ENCODE measurements at places on chromosomes 7 and 10.

GRCh38 chr7:31121601-31122000 is 69.5 kb downstream of the ADCYAP1R1 start:
- no peak for DNase-seq

GRCh38 chr10:58265249-58265648 is 2.4 kb downstream of the IPMK start:
- no peak for DNase-seq

DNA sequence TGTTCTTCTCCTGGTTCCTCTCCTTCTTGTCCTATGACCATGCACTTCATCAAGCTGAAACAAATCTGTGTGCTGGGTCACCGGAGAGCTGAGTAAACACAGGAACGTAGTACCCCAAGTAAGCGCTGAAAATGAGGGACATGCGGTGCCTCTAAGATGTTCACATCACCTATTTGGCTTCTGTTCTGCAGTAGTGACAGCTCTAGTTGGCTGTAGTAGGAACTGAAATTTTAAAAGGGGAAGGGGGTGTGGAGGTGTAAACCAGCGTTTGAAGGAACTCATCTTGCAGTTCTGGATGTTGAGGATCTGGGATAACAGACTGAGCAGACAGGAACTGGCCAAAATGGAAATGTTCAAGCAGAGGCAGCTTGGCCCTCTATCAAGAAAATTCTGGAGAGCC is 85.2 kb downstream of the WNT2 start:
- DNase-seq = no peak

GRCh38 chr10:90306187-90306586 is 551.7 kb downstream of the HTR7 start:
- no peak for DNase-seq

DNA sequence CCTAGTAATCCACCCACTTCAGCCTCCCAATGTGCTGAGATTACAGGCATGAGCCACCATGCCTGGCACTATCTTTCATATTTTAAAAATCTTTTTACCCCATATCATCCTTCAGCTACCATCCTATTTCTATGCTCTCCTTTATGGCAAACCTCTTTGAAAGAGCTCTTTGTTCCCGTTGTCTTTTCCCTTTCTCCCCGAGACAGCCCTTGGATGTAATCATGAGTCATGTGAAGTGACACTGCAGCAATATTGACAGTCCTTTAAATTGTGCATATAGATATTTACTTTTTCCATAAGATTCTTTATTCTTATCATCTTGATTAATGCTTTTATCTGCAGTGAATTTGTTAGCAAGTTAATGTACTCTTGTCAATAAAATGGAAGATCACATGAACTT is 286.6 kb downstream of the ANKRD7 start:
- DNase-seq = no peak

DNA sequence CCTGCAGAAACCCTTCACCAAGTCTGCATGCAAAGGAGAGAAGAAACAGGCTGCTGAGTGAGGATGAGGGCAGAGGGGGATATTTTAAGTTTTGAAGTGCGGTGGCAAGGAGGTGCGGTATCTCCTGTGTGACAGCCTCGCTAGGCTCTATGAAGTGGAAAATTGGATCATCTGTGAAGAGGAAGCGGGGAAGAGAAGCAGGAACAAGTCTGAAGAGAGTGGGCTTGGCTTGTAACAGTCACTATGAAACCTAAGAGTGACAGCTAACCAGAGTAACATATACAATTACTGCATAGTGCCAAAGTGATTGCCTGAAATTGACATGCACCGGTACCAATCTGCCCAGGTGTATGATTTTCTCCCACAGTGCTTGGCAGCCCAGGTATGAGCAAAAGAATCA is 287.5 kb upstream of the KLF14 start:
- DNase-seq = no peak

DNA sequence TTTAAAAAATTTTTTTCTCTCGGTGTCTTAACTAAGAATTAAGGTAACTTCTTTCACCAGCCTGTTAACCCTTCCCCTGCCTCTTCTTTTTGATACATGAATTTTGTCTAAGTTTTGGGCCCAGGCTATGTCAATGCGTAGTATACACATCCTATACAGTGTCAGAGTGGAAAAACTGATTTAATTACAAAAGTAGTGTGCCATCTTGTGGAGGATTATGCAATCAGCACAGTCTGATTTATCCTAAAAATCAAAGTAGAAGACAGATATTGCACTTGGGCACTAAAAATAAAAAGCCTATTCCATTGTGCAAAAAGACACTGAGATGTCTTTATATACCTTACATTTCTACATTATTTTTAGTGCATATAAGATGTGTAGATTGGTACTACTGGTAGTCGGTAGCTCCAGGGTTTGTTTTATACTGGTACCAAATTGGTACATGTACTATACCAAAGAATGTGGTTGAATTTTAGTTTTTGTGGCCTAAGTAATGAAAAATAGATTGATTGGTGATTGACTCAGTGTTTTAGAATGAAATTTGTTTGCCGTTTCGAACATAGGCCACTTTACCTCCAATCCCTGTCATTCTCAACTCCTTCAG is 96.6 kb downstream of the MKLN1 start:
- DNase-seq = peak; percentile 62

GRCh38 chr7:149859876-149860275 is 13.9 kb upstream of the ATP6V0E2 start:
- DNase-seq = no peak

DNA sequence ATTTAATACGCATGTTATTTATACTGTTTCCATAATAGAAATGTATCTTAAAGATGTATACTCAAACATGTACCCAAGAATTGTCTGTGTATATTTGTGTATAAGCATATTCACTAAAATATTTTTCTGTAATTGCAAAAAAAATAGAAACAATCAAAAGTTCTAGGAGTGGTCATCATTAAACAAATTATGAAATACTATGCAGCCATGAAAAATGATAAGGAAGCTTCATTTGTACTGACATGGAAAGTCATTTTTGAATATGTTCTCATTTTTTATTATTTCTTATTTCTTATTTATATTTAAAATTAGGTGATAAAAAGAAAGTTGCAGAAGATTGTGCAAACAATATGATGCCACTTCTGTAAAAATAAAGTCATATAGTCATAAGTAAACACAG is 400.0 kb upstream of the AUTS2 start:
- DNase-seq = no peak

GRCh38 chr7:20165146-20165510 is 52.1 kb downstream of the MACC1 start:
- DNase-seq = no peak

GRCh38 chr7:105017657-105018365 is 3.8 kb downstream of the KMT2E start:
- DNase-seq = peak; percentile 15

- no peak for DNase-seq
These were observed 111.1 kb upstream of the FAM171A1 start for GRCh38 chr10:15482156-15482555.

- DNase-seq = peak; percentile 60
These were observed 122.5 kb upstream of the NOBOX start for GRCh38 chr7:144525956-144526355.

- DNase-seq = peak; percentile 60
These were observed 561 bp downstream of the SHTN1 start for GRCh38 chr10:117004227-117005025.

- DNase-seq = no peak
These were observed 178.6 kb downstream of the RPS24 start for GRCh38 chr10:78212060-78212785.

GRCh38 chr10:55820478-55820877 is 540.6 kb downstream of the ZWINT start:
- DNase-seq = no peak

- DNase-seq = no peak
These were observed 61.0 kb upstream of the INSYN2A start for GRCh38 chr10:127257395-127257794.

DNA sequence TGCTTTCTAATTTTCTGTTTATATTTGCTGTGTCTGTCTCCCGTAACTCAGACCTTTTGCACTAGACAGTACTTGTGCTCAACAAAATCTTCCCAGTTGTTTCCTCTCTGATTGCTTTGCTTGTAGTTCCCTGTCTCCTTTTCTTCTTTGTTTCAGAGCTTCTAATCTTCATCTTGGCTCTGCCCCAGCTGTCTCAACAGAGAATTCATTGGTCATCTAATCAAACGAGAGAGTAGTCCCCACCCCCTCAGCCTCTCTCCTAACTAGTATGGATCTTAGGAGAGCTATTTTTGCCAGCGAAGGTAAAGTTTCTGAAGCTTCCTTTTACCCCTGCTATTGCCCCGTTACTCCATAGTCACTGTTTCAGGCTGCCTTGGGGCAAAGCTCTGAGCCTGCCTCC is 32.8 kb downstream of the SLC26A4 start:
- no peak for DNase-seq

GRCh38 chr7:68321776-68322496 is 1276.3 kb upstream of the AUTS2 start:
- DNase-seq = no peak

DNA sequence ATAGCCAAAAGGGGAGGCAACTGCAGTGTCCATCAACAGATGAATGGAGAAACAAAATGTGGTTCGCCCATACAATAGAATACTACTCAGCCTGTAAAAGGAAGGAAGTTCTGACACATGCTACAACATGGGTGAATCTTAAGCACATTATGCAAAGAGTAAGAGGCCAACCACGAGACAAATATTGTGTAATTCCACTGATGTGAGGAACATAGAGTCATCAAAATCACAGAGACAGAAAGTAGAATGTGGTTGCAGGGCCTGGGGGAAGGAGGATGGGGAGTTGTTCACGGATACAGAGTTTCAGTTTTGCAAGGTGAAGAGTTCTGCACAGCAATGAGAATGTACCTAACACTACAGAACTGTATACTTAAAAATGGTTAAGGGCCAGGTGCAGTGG is 13.7 kb upstream of the C10orf71 start:
- no peak for DNase-seq

DNA sequence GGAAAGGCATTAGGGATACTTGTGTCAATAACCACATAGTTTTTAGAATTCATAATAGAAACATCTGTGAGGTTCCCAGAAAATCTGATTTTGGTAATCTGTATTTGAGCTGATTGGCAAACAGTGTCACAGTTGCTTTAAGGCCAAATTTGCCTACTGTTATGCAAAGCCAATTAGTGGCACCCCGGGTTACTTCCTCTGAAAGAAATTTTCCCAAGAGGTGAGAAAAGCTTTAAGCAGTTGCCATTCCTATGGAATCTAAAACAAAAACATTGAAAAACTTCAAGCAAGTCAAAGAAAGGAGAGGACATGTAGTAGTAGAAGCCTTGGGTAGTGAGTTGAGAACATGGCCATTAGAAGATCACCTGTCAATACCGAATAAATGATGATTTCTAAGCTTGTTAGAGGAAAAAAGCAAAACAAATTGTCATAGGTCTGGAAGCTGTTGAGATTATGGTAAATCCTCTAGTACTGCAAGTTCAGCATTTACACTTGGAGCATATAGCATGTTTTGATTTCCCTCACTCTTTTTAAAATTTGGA is 176.8 kb downstream of the TWIST1 start:
- no peak for DNase-seq

DNA sequence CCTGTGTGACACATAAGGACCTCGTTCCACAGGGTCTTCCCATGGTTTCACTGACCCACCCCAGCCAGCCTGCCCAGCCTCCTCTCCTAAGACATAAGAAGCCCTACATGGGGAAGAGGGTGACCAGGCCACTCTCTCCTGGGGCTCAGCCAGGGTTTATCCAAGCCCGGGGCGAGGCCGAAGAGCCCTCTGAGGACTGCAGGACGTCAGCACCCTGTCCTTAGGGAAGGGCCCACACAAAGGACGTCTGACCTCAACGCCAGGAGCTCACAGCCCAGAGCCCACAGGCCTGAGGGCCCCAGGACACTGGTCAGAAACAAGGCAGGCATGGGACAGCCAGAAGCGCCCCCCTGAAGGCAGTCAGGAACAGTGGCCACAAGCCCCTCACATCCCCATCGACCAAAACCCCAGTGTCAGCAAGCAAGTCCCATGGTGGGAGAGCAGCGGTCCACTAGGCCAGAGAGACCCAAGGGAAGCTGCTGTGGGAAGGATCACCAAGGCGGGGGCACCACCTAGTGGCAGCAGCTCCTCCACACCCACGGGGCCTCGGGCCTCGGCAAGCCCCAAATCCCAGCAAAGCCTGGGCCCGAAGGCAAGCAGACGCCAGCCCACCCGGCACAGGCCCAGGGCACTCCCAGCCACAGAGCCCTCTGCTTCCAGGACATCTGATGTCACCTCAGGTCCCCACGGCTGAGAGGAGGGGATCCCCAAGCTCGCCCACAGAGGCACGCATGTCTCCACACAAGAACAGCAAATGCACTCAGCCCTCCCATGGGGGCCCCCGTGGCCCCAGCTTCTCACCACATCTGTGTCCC is 23.4 kb downstream of the MAD1L1 start:
- peak; percentile 65 for DNase-seq

DNA sequence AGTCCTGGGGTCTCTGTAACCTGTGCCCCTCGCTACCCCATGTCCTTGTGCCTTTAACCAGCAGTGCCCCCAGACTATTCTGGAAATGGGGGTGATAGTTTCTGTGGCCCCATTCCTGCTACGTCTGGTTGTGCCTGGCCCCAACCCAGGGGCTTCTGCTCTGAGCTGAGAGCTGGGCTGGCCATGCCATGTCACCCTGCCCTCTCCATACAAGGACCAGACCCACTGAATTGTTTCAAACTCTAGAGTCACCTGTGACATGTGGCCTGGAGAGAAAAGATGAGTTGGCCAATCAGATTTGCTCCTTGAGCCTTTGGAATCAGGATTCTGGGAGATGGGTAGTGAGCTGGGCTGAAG is 108.6 kb downstream of the GRK5 start:
- DNase-seq = no peak

DNA sequence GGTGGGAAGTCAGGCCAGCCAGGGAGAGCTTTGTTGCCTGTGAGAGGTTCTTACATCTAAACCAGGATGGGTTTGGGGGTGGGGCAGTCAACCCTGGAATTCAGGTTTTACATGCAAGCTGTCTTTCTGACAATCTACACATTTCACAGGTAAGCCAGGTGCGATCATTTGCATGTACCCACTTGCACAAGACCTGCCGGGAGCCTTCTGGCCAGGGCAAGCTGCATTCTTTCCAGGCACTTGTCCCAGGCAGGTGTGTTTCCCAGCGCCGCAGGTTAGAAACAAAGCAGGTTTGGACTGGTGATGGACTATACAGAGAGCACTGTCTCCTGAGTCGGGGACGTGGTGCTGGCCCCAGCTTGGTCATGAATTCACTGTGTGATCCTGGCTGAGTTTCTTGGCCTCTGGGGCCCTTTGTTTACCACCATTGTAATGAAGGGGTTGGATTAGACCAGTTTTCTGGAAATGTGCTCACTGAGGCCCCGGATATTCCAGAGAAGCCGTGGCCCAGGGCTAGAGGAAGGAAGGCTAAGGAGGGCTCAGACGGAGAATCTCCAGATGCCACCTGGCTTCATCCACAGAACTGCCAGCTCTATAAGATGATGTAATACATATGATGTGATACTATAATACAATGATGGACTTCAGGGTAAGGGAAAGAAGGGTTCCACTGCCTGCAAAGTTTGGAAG is 205.2 kb upstream of the SVIL start:
- DNase-seq = no peak

DNA sequence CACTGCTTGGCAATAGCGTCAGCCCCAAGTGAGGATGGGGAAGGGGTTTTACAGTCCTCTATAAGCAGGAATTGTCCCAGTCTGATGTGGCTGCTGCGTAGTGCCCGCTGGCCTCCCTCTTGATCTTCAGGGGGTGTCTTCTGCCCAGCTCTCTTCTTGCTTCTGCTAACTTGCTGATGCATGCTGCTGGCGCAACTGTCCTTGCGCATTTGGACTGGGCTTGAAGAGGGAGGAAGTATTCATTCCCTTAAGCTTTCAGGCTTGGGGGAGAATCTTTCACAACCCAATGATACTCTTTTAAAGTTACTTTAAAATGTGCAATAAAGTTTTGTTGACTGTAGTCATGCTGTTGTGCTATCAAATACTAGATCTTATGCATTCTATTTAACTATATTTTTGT is 10.3 kb downstream of the GALNT11 start:
- no peak for DNase-seq
